ENCODE measurements at places on chromosomes 7 and 10.

- DNase-seq: no peak
Measured at GRCh38 chr10:75286901-75287300, 51.1 kb upstream of the COMTD1 start.

- DNase-seq: no peak
Measured at GRCh38 chr7:6071406-6071805, 40.2 kb downstream of the ANKRD61 start.

- no peak for DNase-seq
Measured at GRCh38 chr10:76172020-76172419, 740.6 kb downstream of the LRMDA start.

- DNase-seq: no peak
Measured at GRCh38 chr7:83941300-83941699, 253.3 kb downstream of the SEMA3A start.

- DNase-seq: no peak
Measured at GRCh38 chr10:59109826-59110225, 66.6 kb upstream of the PHYHIPL start.

- DNase-seq: no peak
Measured at GRCh38 chr10:24707445-24707844, 16.2 kb downstream of the ARHGAP21 start.

GRCh38 chr7:112723416-112723815 lies 66.8 kb downstream of the TMEM168 start:
- DNase-seq: no peak

GRCh38 chr10:23829556-23829955 lies 379.4 kb upstream of the KIAA1217 start:
- DNase-seq: no peak

All from islet precursor cell (in vitro differentiated cells).